ENCODE measurements at places on chromosomes 2 and 18. TPM values are rescaled to one million over a fixed set of nuclear protein-coding genes. Genes with fewer than 3 reads are reported as not detected.

DNA sequence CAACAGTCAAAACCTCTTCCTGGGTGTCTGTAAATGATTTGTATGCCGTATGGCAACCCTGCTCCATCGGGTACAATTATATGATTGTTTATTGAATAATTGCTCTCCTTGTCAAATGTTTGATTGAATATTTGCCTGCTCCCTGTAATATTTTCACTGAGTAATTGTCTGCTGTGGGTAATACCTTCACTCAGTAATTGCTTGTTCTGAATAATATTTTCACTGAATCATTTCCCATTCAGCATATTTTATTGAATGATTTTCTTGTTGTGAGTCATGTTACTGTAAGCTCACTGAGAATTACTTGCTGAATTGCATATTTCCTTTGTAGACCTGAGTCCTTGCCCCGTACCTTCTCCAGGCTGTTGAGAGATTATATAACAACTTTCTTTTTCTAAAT lies 535.2 kb downstream of the METTL4 start:
- DNase-seq = no peak

- DNase-seq = no peak
Measured at GRCh38 chr2:233798335-233799086, 20.4 kb downstream of the MROH2A start.

- no peak for DNase-seq
Measured at GRCh38 chr2:239463541-239464165, 62.8 kb upstream of the HDAC4 start.

DNA sequence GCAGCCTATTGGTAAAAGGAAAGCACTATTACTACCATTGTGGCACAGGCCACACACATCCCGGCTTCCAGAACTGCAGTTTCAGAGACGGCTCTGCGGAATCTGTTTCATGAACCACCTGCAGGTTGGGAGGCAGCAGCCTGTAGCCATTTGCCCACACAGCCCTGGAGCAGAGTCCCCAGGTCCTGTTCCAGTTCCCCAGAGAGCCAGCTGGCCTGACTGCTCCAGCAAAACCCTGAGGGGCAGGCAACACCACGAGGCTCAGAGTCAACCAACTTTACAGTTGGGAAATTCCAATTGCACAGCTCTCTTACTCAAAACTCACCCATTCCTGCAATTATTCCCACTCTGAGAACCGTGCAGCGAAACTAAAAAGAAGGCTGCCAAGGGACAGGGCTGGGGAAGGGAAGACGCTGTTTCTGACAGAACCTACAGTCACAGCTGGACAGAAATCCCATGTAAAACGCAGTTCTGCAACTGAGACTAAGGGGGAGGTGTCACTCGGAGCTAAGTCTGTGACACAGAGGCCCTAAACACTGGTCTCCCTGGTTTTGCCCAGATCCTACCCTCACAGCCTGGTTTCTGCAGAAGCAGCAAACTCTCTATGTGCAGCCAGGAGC lies 219.4 kb downstream of the TMEM163 start:
- no peak for DNase-seq

FAM228A gene
- 0.29 TPM for polyA plus RNA-seq
